ENCODE measurements at places on chromosomes 4 and X.

DNA sequence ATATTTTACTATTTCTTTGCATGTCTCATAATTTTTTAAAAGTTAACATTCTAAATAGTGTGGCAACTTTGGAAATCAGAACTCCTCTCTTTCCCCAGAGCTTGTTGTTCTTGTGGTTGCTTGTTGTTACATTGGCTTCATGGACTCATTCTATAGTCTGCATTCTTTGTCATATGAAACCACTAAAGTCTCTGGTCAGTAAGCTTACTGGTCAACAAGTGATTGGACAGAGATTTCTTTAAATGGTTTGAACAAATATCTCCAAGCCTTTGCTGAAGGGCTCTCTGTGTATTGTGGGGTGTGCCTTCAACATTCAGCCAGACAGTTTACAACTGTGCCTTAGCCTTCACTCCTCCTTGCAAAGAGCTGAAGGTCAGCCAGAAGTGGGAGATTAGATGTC, 147.2 kb downstream of the OPHN1 start:
- no peak for DNase-seq

GRCh38 chr4:123449780-123450179, 53.2 kb downstream of the SPRY1 start:
- peak; percentile 25 for DNase-seq

DNA sequence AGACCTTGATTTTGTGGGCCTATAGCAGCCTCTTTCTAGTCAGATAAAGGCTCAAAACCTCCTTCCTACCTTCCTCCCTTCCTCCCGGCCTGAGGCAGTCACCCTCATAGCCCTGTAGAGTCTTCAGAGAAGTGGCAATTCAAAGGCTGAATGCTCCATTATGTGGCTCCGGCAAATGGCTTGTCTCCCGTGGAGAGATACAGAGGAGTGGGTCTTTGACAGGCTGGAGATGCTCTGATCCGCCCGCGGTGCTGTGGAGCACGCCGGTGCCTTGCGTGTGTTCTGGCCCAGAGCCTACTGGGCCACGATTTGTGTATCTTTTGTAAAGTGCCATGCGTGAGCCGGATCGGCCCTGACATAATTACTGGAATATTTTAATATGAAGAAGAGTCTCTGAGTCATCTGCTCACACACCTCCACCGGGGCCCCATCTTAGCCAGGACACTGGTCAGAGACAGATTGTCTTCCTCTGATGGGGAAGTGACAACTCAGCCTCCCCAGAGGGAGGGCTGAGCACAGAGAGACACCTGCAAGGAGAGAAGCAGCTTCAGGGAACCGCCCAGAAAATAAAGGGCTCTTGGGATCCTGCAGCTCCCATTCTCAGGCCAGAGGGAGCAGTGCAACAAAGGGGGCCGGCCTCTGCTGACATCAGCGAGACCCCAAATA, 88.7 kb downstream of the DCTD start:
- no peak for DNase-seq

DNA sequence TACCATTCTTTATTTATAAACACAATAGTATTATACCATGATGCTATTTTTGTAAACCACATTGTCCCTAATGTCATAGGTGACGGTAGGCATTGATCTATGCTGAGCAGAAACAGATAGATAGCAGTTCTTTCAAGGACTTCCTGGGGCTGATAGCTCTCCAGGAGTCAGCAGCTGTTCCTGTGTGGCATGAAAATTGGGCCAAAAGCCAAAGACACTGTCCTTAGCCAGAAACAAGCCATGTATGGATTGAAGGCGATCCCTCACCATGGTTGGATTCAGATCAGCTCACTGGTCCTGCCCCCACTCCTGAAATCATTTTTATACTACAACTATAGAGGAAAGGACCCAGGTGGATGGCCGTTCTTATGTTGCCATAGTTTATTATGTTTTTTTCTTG, 53.6 kb downstream of the DDX60 start:
- no peak for DNase-seq

DNA sequence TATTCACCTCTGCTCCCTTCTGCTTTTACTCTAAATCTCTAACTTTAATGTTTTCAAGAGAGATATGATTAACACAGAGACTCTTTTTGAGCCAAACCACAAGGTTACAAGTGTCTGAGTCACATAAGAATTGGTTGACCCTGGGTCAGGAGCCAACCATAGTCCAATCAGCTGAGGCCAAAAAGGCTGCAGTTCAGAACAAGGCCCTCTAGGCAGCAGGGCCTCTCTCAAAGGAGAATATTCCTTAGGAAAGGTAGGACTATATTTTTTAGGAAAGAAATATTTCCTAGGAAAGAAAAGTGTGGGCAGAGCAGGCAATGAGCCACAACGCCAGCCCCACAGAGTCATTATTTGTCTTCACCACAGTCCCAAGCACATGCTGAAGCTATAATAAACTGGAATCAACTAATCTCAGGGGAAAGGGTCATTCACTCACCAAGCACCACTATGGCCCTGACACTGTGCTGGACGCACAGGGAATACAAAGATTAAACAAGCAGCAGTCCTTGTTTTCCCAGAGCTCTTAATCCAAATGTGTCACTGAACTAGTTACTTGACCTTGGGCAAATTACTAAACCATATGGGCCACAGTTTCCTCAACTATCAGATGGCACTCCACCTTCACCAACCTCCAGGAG, 2.2 kb downstream of the ATP8A1 start:
- DNase-seq, result peak; percentile 62

DNA sequence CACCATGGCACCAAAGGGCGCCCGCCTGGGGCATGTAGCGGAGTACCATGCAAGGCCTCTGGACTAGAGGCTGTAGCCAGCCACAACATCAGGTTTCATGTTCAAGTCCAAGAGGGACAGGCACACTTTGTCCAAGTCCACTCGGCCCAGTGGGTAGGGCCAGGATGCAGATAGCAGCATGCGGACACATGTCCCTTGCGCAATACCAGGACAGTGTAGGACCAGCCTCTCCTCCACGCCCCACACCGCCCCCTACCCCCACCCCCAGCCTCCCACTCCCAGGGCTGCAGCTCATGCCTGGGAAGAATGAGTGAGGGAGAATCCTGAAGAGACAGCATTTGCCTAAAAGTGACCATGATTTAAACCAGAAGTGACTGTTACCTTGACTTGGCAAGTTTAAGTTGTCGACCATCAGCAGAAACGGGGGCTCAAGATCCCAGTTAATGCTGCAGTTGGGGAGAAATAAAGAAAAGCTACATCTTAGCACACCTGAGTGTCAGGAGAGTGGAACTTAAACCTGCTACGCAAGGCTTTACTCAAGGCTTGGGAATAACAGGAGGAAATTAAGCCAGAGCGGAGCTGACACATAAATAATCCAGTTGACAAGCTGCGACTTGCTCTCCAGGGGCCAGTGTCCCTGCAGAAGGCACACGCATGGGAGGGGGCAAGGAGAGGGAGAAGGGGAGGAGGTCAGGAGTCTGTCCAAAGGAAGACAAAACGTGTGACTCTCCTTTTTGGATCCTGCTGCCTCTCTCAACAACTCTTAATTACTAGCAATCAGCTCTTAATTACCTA, 221.7 kb downstream of the BCOR start:
- no peak for DNase-seq

- DNase-seq, result no peak
Observed at GRCh38 chr4:20337261-20337664, 85.6 kb downstream of the SLIT2 start.

GRCh38 chr4:62709618-62710252, 1509.6 kb downstream of the ADGRL3 start:
- DNase-seq, result peak; percentile 52

DNA sequence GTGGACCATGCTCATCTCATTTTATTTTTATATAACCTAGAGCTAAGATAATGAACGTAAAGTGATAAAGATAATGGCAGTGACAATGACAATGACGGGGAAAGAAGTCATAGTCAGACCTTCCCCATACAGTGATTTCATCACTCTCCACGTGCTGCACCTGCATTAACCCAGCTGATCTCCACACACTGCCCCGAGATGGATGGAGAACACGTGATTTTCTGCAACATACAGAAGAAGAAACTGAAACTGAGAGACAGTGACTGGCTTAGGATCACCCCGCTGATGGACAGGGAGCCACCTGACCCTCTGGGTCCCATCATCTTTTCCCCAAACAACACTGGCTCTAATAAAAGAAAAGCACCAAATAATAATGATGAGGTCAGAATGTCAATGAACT, 22.0 kb downstream of the EVC2 start:
- no peak for DNase-seq

DNA sequence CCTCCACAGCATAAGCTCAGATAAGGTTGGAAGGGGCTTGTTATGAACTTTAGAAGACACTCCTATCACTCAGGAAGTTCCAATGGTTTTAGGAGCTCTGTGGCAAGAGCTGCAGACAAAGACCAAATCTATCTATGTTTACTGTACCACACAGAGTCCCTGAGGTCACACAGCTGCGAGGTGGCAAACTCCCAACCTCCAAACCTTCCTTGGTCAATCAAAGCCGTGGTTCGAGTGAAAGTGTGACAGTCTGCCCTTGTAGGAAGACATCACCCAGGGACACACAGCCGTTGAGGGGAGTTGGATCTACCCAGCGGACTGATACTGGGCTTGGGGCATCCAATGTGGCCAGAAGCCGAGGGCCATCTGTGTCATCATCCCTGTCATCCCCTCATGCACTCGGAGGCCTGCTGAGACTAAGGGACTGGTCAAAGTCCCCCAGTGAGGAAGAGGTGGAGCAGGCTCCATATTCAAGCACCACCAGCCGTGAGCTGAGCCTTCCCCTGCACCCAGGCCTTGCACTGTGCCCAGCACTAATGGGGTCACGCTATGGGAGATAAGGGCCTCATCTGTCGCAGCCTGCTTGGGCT, 26.8 kb downstream of the MAN2B2 start:
- DNase-seq, result no peak

- DNase-seq, result no peak
Observed at GRCh38 chr4:55087009-55087912, 38.1 kb downstream of the KDR start.

- peak; percentile 50 for DNase-seq
Observed at GRCh38 chr4:185782523-185782922, 29.5 kb downstream of the SORBS2 start.

GRCh38 chr4:40621592-40622512, 7.8 kb downstream of the RBM47 start:
- DNase-seq, result peak; percentile 99

DNA sequence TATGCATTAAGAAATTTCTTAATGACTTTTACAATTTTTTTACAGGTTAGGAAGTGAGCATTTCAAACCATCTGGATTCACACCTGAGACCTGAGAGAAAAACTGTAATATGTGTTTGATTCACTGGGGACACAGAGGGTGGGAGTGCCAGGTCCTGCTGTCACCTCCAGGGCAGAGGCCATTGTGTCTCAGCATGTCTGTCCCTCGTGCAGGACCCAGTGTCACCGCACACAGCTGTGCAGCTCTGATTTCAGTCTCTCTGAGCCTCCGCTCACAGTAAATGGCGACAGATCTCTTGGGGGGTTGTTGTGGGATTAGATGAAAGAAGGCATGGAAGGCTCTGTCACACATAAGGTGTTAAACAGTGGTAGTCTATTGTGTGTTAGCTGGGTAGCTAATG, 23.0 kb upstream of the CLDN24 start:
- no peak for DNase-seq

DNA sequence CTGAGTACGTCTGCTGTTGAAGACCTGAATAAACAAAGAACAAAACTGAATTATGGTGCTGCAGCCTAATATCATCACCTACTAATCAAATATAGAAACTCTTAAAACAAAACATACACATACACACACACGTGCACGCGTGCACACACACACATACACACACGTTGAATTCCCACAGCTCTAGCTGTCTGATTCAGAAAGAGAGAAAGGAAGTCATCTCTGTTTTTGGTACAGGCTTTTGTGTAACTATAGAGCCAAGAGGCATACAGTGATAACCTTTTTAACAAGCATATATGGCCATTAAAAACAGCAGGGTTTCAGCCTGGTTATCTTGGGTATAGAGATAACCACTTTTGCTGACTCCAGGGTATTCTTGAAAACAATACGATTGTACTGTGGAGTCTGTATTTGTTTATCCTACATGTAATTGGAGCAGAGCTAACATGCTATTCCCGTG, 823.2 kb downstream of the CCSER1 start:
- peak; percentile 13 for DNase-seq

DNA sequence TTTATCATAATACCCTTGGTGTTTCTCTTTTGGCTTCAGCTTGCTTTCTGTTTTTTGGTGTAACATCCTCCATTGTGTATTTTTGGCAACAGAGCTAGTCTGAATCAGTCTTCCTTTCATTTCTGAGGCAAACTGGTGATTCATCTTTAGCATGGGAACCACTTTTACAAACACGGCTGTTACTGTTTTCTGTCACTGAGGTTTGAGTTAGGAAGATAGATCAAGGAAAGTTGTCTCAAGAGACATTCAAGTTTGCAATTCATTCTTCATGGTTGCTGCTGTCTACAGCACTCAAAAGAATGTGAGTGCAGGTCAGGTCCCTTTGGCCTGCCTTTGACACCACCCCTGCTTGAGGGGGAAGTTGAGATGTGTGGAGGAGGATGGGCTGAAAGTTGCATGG, 36.3 kb downstream of the IL21 start:
- peak; percentile 88 for DNase-seq

DNA sequence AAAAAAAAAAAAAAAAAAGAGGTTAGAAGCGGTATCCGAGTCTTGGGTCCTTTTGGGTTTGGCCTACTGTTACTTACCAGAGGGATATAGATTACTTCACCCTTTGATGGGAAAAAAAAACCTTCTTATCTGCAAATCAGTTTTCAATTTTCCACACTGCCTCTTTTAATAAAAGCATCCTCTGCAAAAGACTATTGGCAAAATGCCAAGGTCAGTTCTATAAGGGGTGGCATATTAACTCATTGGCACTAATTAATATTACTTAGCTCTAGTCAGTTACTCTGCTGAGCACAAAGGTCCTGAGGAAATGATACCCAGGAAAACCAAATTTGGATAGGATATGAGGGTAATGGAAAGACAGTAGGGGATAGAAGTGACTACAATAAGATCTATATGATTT, 44.3 kb upstream of the MTMR8 start:
- DNase-seq, result no peak

DNA sequence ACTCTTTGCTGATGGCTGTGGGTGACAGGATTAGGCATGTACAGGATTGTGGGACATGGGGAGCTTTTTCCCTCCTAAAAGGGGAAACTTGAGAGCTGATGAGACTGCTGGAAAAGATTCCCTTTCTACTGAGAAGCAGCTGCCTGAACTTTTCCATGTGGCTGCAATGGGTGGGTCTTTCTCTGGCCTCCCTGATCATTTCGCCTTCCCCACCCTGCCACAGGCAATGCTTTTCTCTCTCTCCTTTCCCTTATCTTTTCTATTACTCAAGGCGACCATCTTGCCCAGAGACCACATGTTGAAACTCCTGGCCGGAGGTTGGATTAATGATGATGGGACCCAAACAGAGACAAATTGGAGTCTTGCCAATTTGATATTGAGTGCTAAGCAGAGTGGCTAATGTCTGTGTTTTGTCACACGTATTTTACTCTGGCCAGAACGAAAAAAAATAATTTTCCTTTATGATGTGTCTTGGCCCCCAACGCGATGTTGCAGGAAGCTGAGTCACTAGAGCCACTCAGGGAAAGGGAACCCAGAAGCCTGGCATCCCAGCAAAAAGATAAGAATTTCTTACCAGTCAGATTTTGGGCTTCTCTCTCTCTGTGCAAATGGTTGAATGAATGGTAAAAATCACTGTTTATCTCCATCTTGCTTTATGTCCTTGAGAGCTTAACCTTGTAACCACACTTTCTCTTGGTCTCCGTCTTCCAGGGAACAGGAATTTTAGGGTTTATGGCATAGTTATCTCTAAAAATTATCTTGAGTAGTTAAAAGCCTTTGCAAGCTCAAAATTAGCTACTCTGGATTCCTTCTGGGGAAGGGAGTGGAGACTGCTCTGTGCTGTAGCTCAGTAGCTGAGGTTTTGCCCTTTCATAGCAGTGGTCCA, 19.4 kb upstream of the ATP8A1 start:
- no peak for DNase-seq
